ENCODE measurements at places on chromosomes 4 and X. TPM values are rescaled to one million over a fixed set of nuclear protein-coding genes. Genes with fewer than 3 reads are reported as not detected.

The IDUA gene
- total RNA-seq, result 0.47 TPM

The SPANXN4 gene
- total RNA-seq, result not detected

The PRKG2 gene
- 2.3 TPM for total RNA-seq

The PAGE2 gene
- not detected for total RNA-seq

The NEUROG2 gene
- 0.09 TPM for total RNA-seq

The GPR82 gene
- not detected for total RNA-seq

The ASB5 gene
- not detected for total RNA-seq

The OTC gene
- not detected for total RNA-seq

The MOSPD2 gene
- total RNA-seq, result 14.2 TPM

The F9 gene
- not detected for total RNA-seq

The PCYT1B gene
- total RNA-seq, result 33.9 TPM

The GAGE12J gene
- not detected for total RNA-seq

The ENOPH1 gene
- 64.4 TPM for total RNA-seq

The LANCL3 gene
- 0.02 TPM for total RNA-seq

The HEPH gene
- 168 TPM for total RNA-seq
